ENCODE measurements at places on chromosomes 5 and 9.

- DNase-seq, result no peak
Measured at GRCh38 chr9:104871961-104872527, 55.9 kb downstream of the ABCA1 start.

- DNase-seq, result no peak
Measured at GRCh38 chr5:140399979-140400729, 1.5 kb upstream of the ANKHD1 start.

DNA sequence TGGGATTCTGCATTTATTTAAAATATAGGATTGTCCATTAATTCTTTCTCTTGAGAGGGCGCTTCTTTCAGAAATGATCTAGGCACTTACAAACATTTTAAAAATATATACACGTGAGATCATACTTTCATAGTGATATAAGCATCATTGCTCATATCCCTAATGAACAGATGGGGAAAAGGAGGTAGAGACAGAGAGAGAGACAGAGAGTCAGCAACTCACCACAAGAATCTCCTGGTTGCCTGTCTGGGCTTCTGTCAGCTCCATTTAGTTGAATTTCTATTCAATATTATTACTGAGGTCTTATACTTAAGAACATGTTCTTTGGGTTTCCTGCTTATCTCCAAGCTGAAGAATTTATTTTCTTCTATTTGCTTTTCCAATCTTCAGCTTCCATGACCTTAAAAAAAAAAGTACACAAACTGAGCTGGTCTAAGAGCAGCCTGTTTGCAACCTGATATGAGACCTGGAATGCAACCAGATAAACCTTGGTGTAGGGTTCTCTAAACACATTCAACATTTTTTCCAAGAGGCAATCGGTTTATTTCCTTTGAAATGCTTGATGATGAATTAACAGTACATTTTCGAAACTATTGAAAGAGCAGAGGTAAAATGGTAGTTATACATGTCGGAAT is 51.6 kb upstream of the LIFR start:
- no peak for DNase-seq

- DNase-seq, result no peak
Measured at GRCh38 chr9:20553558-20554149, 68.6 kb downstream of the MLLT3 start.

DNA sequence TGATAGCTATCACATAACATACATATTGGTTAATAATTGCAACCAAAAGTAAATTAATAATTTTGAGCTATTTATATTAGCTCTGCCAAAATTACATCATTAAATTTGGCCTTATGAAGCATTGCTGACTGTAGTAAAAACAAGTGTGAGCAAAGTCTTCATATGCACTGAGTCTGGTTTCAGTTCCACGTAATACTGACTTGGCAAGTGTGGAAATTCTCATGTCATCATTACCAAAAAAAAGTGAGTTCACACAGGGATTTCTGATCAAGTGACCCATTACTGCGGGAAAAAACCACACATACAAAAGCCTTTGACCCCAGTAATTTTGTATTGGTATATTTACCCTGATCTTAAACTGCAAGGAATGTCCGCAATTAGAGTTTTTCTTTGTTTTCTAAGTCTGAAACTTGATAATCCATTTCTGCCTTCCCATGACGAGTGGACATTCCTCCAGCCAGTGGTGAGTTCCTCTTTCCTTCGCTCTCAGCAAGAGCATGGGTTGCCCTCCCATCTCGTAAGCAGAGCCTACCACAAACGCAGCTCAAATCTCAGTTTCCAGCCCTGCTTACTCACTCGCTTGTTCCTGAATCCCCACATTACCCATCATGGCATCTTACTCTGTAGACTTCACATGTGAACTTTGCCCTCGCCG is 220.2 kb upstream of the DMRT1 start:
- DNase-seq, result no peak

GRCh38 chr5:129245489-129245888 is 150.9 kb downstream of the ISOC1 start:
- DNase-seq, result no peak
